Activated CD4-positive, CD25-positive, alpha-beta regulatory T cell (primary cell): ENCODE measurements at places on chromosomes 12 and 14.

DNA sequence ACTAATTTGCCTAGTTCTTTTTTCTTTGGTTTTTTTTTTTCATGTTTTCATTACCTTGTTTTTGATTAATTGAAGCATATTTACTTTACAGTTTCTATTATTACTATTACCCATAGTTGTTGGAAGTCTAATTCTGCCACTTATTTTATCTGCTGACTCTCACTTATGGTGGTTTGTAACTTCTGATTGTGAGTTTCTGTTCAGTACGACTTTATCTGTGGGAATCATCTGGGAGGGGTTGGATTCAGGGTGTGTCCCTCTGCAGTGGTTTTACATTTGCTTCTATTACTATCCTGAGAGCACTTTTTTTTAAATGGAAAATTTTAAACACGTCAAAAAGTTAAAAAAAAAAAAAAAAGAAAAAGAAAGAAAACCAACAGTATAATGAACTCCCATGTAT lies 26.4 kb upstream of the SOS2 start:
- DNase-seq: no peak

DNA sequence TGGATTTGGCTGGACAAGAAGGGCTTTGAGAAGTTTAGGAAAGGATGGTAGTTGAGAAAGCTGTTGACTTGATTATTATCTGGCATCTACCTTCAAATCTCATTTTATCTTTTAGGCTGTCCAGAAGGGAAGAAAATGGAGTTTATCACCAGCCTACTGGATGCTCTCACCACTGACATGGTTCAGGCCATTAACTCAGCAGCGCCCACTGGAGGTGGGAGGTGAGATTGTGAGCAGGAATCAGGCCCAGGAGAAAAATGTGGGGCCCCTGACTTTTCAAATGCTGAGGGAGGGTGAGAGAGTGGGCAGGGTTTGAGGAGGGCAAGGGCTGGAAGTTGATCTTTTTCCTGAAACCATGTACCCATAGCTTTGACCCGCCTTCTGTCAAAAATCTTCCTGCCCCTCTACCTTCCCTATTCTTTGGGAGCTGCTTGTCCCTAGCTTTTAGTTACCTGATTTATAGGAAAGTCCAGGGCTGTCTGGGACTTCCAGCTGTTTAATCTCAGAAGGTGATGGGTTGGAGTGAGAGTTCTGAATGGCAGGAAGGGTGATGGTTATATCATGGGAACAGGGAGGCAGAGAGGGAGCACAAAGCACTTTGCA lies 134.2 kb downstream of the SMOC1 start:
- DNase-seq: no peak

- DNase-seq: no peak
Observed at GRCh38 chr14:42459171-42459685, 852.6 kb downstream of the LRFN5 start.

- no peak for DNase-seq
Observed at GRCh38 chr14:68507544-68508081, 285.3 kb downstream of the ZFP36L1 start.

DNA sequence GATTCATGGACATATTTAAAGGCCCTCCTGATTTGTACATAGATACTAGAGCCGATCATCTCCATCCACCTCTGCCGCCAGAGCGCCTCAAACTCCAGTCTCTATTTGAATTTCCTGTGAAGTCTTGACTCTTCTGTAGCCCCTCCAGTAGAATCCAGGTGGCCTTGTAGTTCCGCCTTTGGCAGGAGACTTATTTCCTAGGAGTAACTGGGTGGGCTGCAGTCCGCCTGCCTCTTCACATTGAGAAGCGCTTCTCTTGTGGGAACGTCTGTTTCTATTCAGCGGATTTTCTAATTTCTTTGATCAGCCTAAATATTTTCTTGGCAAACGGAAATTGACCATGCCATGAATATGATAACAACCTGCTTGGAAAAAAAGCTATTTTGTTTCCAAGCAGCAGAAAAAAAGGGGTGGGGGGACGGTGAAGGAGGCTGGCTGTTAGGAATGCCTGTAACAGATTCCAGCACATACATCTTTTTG lies 9.0 kb upstream of the SIX1 start:
- DNase-seq: no peak

DNA sequence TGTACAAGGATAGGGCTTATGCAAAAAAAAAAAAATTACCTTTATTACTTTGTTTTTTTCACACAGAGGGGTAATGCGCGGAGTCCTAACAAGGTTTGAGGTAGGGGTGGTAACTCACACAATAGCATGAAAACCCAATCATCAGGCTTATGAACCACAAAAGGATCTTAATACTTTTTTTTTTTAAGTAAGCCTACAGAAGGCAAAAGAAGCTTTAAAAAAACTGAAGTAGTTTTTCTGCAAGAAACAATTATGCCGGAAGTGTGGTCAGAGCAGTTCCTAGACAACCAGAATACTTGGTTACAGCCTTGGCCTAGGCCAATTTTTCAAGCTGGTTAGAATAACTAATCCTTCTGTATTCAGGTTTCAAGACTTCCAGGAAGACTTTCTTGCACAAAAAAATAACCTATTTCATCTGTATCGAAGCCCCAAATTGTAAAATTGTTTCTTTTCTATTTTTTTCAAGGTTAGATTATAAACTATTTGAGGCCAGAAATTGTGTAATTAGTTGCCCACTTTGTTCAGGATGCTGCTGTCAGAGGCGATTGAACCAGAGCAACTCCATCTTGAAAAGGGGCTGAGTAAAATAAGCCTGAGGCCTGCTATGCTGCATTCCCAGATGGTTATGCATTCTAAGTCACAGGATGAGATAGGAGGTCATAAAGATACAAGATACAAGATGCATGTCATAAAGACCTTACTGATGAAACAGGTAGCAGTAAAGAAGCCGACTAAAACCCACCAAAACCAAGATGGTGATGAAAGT lies 1.8 kb upstream of the GNS start:
- no peak for DNase-seq

DNA sequence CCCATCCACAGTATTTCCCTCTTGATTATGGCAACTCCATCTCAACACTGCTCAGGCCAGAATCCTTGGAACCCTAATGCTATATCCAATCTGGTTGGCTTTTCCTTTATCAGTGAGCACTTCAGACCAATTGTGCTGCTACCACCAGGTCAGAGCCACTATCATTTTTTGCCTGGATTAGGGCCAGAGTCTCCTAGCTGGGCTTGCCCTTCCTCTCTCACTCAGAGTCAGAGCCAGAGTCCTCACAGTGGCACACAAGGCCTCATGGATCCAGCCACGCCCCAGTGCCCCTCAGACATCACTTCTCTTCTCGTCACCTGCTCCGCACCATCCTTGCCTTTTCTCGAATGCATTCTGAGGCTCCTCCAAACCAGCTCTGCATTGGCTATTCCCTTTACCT lies 211.1 kb downstream of the ANO6 start:
- DNase-seq: no peak

- no peak for DNase-seq
Observed at GRCh38 chr14:40762685-40763084, 844.0 kb upstream of the LRFN5 start.

DNA sequence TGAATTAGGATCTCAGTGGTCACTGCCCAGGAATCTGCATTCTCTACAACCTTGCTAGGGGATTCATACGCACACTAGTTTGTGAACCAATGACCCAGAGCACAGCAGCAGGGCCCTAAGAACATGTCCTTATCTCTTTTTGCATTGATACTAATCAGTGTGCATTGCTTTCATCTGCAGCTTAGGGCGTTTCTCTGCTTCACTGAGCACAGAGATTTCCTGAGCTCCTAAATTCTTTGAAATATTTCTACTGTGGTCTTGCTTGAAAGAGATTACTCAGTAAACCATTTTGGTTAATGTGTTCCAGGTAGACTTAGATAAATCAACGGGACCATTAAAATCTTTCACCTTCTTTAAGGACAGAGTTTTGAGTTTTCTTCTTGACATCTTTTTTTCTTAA lies 351.3 kb upstream of the KITLG start:
- no peak for DNase-seq

GRCh38 chr14:70188659-70189455 lies at the start of gene SLC8A3:
Gene SLC8A3 (minus strand): TSS chr14:70188951. CDS start chr14:70168422, 20,529 bp downstream.
- no peak for DNase-seq

- DNase-seq: no peak
Observed at GRCh38 chr14:105303949-105304348, 3.1 kb upstream of the BRF1 start.

GRCh38 chr12:49109641-49110463 lies 795 bp downstream of the LMBR1L start:
- no peak for DNase-seq

DNA sequence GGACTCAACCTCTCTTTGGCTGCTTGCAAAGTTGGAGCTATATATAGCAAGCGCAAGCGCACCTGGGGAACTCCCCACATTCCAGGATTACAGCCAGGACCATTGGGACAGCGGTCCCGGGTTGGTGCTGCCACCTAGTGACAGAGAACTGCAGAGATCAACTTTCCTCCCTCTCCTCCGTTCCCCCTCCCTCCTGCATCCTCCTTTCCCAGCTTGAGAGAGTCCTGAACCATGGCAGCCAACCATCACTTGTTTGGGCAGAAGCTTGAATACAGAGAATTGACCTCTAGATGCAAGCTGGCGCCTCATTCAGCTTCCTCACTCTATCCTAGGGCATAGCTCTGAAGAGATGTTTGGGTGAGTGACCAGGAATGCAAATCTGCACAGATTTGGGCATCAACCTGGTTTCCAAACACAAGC lies 17.4 kb upstream of the FLVCR2 start:
- DNase-seq: no peak

GRCh38 chr14:29810682-29811081 lies 117.0 kb downstream of the PRKD1 start:
- DNase-seq: no peak

- no peak for DNase-seq
Observed at GRCh38 chr12:88579161-88579517, 1.1 kb downstream of the KITLG start.

DNA sequence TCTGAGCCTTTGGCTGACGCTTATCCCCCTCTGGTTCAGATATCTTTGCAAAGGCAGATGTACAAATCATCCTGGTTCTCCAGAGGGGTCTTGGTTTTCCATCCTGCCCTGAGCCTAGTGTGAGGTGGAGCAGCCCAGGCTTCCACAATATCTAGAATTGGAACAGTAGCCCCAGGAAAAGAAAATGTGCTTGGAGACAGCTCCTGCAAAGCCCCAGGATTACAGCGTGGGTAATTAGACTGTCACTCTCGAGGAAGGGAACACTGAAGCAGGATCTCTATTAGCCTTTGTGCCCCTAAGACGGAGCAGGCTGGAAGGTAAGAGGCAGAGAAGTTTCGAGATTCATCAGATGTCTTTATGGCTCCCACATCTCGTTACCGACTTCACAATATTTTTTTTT lies 59.4 kb downstream of the TMEM132C start:
- DNase-seq: no peak
